Prostate gland (tissue), 2 donors: ENCODE measurements at places on chromosomes 5 and 9.

DNA sequence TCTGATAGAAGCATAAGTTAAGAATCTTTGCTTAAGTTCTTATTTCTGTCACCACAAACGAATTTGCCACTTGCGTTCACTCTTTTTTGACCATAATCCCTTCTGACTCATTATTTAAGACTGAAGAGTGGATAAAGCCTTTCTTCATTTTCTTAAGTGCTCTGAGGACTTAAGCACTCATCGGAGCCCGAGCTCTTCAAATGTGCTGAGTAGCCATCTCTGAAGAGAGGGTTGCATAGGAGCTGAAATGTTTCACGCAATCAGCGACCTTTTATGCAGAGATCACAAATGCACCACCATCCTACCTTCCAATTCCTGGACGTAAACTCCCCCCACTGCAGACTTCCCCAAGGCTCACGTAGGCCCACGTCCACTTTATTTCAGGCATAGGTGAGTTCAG, 699.2 kb downstream of the IRX1 start:
- no peak for DNase-seq
- H3K4me3 ChIP-seq: no peak overlapping the region
- H3K4me1 ChIP-seq: no peaks in the 10 kb centered on the region
- H3K27me3 ChIP-seq: no peaks in the 10 kb centered on the region
- no peaks in the 10 kb centered on the region for H3K36me3 ChIP-seq

DNA sequence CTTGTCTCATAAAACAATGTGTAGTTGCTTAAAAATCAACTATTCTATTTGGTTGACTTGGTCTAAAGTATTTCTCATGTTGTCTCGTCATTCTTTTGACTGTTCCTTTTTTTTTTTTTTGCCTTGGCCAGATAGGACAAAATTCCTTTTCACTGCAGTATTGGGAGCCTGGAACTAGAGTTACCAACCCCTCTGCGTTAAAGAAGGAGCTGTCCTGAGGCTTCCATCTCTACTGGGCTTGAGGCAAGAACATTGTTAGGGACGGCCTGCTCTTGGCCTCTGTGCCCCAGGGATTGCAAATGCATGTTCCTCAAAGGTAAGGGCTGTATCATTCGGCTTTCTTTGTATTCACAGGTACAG, 1.4 kb upstream of the NPR2 start:
- no peak overlapping the region for H3K27ac ChIP-seq
- H3K4me3 ChIP-seq: no peak overlapping the region
- no peaks in the 10 kb centered on the region for H3K27me3 ChIP-seq
- no peaks in the 10 kb centered on the region for H3K4me1 ChIP-seq
- no peak for DNase-seq
- H3K36me3 ChIP-seq: no peaks in the 10 kb centered on the region

DNA sequence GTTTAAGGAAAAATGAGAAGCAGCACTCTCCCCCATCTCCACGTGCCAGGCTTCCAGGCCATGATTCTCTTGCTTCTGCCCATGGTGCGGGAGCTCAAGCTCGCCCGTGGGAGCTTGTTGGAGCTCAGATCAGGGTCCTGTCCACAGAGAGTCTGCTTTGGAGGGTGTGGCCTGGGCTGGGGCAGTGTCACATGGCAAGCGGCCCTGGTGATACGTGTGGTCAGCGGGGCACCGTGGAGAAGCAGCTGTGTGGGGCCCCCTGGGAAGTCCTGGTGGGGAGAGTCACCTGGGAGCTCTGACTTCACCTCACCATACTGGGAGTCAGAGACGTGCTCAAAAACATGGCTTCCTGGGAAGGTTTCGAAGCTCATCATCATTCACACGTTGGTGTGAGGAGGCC, 275.3 kb downstream of the GADD45G start:
- H3K36me3 ChIP-seq: no peaks in the 10 kb centered on the region
- no peak overlapping the region for H3K4me3 ChIP-seq
- peaks cover 33% of the 10 kb centered on the region for H3K4me1 ChIP-seq
- H3K27me3 ChIP-seq: no peaks in the 10 kb centered on the region
- H3K27ac ChIP-seq: no peak overlapping the region

DNA sequence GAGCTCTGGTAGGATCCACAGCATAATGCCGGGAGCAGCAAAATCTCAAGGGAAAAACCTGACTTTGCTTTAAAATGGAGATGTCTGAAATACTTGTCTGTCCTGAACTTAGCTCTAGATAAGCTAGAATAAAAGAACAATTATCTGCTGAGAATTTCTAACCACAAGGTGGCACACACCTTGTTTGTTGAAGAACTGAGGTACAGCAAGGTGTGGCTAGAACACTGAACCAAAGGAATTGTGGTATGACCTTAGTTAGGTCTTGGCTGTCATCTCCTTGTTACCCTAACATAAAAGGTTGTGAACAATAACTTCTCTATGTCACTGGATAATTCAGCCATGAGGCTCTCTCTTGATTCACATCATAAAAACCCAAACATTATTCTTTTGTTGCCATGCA, 72.3 kb upstream of the ANXA1 start:
- H3K27ac ChIP-seq: no peak overlapping the region
- no peaks in the 10 kb centered on the region for H3K36me3 ChIP-seq
- H3K4me1 ChIP-seq: no peaks in the 10 kb centered on the region

- H3K4me1 ChIP-seq: peaks cover 3% of the 10 kb centered on the region
- peak; percentile 71 for DNase-seq
- no peaks in the 10 kb centered on the region for H3K36me3 ChIP-seq
- no peak overlapping the region for H3K27ac ChIP-seq
- no peaks in the 10 kb centered on the region for H3K27me3 ChIP-seq
Observed at GRCh38 chr5:16740811-16741392, 124.1 kb upstream of the RETREG1 start.

DNA sequence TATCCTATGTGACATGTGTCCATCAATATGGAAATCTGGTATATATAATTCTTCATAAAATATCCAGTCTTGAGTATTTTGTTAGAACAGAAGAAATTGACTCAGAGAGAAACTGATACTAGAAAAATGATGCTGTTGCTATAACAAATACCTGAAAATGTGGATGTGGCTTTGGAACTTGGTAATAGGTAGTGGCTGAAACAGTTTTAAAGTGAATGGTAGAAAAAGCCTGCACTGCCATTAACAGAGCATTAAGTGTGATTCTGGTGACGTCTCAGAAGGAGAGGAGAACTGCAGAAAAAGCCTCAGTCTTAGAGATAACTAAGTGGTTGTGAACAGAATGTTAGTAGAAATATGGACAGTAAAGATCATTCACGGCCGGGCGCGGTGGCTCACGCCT, 634.9 kb upstream of the ZNF608 start:
- H3K27ac ChIP-seq: no peak overlapping the region
- H3K36me3 ChIP-seq: no peaks in the 10 kb centered on the region
- no peak for DNase-seq
- no peaks in the 10 kb centered on the region for H3K4me1 ChIP-seq
- H3K27me3 ChIP-seq: no peaks in the 10 kb centered on the region
- H3K4me3 ChIP-seq: no peak overlapping the region
